ENCODE measurements at places on chromosomes 3 and 15. TPM values are rescaled to one million over a fixed set of nuclear protein-coding genes. Genes with fewer than 3 reads are reported as not detected.

Gene CELSR3
- 10.3 TPM for total RNA-seq

Gene LRTM1
- 0.17 TPM for total RNA-seq

Gene PLSCR5
- 0.88 TPM for total RNA-seq

Gene FBXO40
- total RNA-seq, result 0.06 TPM

Gene RLBP1
- total RNA-seq, result 0.83 TPM

Gene SEMA6D
- total RNA-seq, result 113 TPM

Gene CYP8B1
- total RNA-seq, result not detected

Gene PP2D1
- total RNA-seq, result not detected

Gene ANKRD63
- total RNA-seq, result 0.28 TPM

Gene TMEM212
- total RNA-seq, result 0.40 TPM

Gene LRRC57
- total RNA-seq, result 30.9 TPM

Gene CYP1A1
- 0.33 TPM for total RNA-seq

Gene RTP3
- total RNA-seq, result not detected

Gene SST
- 53.5 TPM for total RNA-seq

Gene FBXW12
- 0.99 TPM for total RNA-seq

Gene C2CD4A
- total RNA-seq, result 0.06 TPM

Gene GOLGA8H
- 0.79 TPM for total RNA-seq

Gene OR5H1
- not detected for total RNA-seq

Gene TMEM158
- 4.8 TPM for total RNA-seq

Gene XPC
- total RNA-seq, result 14.7 TPM

Gene MOBP
- 125 TPM for total RNA-seq

Gene SEMA3G
- 6.3 TPM for total RNA-seq

Gene IREB2
- total RNA-seq, result 62.4 TPM

Gene CIDEC
- total RNA-seq, result not detected

Gene MYL3
- total RNA-seq, result 2.2 TPM

Gene SCN5A
- total RNA-seq, result 1.8 TPM

Gene OR5H6
- not detected for total RNA-seq

Gene ATP13A4
- total RNA-seq, result 43.9 TPM

Gene CTSH
- total RNA-seq, result 57.9 TPM

Gene RBM15B
- total RNA-seq, result 13.5 TPM

Gene C3orf70
- total RNA-seq, result 26.4 TPM

Gene AGBL1
- 1.1 TPM for total RNA-seq

Gene SLC9A9
- 22.0 TPM for total RNA-seq

Gene ACKR2
- total RNA-seq, result 2.5 TPM

Gene PLA2G4B
- 8.6 TPM for total RNA-seq

Gene STXBP5L
- total RNA-seq, result 19.1 TPM

Gene PRC1
- total RNA-seq, result 46.0 TPM

Gene NR2E3
- 0.30 TPM for total RNA-seq

Gene PATL2
- 0.72 TPM for total RNA-seq

Gene CNTN4
- total RNA-seq, result 37.9 TPM

Gene HYAL1
- 0.69 TPM for total RNA-seq

Gene ZNF660
- total RNA-seq, result 12.7 TPM

Gene SCAANT1
- total RNA-seq, result not detected

Gene SLC6A1
- 228 TPM for total RNA-seq

Gene DNAH12
- total RNA-seq, result 7.8 TPM

Gene RTP4
- total RNA-seq, result 1.1 TPM

Gene MAGEF1
- 46.6 TPM for total RNA-seq

Gene ANKUB1
- 3.3 TPM for total RNA-seq

Gene SPINT1
- total RNA-seq, result 4.5 TPM

Gene PRICKLE2
- 24.2 TPM for total RNA-seq
